ENCODE measurements at places on chromosomes 12 and 14.
A peak's percentile ranks its signal among the peaks of the same experiment; 100 is the strongest.

DNA sequence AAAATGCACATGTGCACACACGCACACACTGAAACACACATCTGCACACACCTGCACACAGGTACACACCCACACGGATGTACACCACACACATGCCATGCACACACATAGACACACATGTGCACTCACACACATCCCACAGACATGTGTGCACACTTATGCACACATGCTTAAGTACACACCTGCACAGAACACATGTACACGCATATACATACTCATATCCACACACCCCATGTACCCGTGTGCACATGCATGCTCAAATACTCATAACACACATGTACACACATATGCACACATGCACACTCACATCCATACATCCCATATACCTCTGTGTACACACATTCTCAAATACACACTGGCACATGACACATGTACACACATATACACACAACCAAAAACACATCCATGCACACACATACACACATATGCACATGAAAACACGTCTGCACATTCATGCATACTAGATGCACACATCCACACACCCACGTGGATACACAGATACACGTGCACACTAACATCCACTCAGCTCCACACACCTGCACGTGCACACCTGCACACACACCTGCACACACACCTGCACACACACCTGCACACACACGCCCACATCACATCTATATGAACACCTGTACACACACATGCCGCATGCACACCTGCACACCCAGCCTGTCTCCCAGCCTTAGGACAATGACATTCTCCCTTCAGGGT lies 336.7 kb downstream of the ADGRD1 start:
- no peak for DNase-seq

- DNase-seq: no peak
Observed at GRCh38 chr12:112823582-112824149, 32.1 kb downstream of the RPH3A start.

DNA sequence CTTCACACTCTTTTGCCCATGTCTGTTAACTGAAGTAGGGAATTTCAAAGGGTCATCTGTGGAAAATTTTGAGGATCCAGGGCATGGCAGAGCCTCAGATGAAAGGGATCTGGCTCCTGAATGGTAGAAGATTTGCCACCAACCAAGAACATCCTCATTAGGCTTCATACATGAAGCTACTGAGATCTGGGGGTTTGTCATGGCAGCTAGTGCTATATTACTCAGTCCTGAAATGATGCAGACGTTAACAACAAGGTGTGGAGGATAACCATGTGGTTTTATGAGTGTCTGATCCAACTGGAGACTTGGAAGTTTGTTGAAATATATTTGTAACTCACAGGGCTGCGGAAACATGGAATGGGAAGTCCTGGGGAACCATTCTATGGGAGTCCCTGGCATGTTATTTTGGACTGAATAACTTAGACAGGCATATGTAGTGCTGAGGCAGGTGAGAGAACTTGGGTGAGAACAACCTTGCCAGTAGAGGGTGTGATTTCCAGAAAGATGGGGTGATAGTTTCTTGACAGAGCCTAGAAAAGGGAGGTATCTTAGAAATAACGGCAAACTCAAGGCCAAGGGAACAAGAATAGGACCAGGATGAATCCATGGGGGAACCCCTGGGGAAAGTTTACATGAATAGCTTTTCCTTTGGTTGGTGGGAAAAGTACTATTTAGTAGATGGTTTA lies 42.0 kb upstream of the C12orf75 start:
- DNase-seq: no peak

DNA sequence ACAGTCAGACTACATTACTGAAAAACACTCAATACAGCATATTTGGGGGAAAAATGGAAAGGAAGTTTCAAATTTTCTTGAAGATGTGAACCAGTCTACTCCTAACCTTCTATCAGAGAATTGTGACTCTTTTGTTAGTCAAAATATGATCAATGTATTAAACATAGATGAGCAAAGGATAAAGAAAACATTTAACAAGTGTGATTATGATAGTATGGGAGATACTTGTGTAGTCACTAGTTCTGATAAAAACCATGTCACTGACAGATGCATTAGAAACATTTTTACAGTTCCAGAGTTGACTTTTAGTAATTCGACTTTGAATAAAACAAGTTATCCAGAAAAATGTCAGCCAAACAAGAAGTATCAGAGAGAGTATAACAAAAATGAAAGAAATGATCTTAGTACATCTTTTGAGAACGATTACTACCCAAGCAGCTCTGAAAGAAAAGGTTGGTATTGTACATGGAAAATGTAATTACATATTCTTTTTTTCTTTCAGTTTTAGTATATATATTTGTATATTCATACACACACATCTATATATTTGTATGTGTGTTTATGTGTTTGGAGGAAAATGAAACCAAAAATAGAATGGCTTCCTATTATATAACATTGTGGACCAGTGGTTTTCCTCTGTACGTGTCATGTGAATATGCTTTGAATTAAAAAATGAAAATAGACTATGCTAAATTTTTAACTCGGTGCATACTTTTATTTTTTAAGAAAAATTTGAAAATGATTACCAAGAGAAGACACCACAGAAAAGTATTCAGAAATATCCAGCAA lies 63.3 kb upstream of the ABCD2 start:
- DNase-seq: no peak

DNA sequence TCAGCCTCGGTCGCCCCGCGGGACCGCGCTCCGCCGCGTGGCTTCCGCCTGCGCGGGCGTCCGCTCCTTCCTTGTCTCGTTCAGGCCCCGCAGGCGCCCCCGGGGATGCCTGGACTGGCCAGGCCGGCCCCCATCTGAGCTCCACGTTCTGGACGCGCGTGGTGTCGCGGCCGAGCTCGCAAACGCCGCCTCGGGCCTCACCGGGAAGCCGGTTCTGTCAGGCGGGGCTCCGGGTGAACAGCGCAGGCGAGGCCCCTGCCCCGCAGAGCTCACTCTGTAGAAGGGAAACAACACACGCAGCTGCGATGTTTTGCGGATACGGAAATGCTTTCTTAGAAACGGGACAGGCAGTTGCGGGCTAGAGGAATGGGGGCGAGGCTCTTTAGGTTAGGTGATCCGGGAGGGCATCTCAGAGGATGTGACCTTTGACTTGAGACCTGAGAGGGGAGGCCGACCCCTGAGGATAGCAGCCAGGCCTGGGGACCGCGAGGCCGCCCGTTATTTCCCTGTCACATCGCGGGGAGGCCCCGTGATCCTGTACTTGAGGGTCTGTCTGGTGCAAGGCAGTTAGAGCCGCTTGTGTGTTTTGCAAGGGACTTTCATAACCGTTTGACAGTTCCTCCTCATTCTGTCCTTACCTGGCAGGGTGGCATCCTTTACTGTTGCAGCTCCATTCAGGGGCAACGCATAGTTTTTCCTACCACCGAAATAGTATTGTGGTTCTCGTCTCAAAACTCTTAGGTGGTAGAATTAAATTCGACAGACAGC lies 584 bp downstream of the VRK1 start:
- DNase-seq: peak; percentile 30

- DNase-seq: no peak
Observed at GRCh38 chr14:63712123-63712522, 15.7 kb downstream of the SGPP1 start.

DNA sequence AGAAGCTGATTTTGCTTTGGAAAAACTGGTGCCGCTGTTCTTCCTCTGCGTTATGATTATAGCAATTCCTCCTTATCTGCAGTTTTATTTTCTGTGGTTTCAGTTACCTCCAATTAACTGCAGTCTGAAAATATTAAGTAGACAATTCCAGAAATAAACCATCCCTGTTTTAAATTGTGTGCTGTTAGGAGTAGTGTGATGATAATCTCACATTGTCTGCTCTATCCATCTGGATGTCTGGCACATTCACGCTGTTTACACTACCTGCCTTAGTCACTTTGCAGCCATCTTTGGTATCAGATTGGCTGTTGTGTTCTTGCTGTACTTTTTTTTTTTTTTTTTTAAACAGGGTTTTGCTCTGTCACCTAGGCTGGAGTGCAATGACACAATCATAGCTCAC lies 141.0 kb downstream of the GRIP1 start:
- DNase-seq: no peak

- DNase-seq: no peak
Observed at GRCh38 chr14:26276757-26277156, 321.1 kb downstream of the NOVA1 start.

- peak; percentile 15 for DNase-seq
Observed at GRCh38 chr12:3533703-3534386, 42.8 kb downstream of the PRMT8 start.

GRCh38 chr12:129145381-129145780 lies 292.1 kb downstream of the GLT1D1 start:
- DNase-seq: no peak

GRCh38 chr14:59360923-59361794 lies 104.0 kb downstream of the GPR135 start:
- peak; percentile 75 for DNase-seq

DNA sequence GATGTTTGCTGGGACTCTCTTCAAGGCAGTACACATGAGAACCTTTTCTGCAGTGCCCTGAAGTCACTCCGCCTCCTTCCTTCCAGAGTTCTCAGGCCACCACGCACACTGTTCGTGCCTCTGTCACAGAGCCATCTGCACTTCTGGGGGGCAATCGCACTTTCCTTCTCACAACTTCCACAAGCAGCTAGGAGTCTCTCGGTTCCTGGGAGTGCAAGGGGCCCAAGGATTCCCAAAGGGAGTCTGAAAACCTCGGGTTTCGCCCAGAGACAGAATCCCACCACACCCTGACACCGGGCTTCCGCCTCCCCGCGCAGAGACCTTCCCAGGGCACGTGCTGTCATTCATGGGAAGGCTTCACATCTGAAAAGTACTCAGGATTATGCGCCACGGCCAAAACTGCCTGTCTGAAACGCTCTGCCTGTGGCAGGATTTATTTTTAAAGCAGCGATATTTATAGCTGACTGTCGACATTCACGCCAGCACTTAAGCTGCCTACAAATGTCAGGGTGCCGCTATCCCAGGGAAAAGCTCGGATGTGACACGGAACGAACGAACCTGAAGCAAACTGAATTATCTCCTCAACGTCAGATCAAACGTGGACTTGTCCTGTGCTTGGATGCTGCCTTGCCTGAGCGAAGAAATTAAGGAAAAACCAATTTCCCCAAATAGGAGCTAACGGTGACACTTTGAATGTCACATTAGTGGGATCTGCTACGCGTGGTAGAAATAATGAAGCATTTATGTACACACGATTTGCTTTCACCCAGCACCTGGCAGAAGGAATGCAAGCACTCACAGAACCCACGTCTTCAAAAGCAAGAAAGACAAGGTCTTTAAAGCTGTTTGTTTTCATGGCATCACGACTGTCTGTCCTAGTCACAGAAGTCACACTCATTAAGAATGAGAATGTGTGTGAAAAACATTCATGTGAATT lies 154.0 kb downstream of the PIWIL1 start:
- DNase-seq: no peak

DNA sequence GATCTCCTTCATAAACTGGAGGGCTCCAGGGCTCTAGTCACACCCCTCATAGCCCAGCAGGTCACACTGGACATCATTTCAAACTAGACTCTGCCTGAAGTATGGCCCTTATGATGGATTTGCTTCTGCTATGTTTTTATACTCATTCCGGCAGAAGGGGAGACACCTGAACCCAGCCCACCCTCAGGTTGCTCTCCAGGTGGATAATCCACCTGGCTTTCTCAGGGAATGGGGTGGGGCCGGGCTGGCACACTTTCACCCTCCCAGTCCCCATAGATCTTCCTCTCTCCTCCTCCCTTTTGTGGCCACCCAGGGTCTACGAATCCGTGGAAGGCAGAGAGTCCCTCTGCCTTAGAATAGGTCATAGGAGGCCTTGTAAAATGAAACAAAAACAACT lies 9.8 kb upstream of the KRT73 start:
- DNase-seq: no peak

GRCh38 chr14:85867450-85867849 lies 337.5 kb downstream of the FLRT2 start:
- no peak for DNase-seq

DNA sequence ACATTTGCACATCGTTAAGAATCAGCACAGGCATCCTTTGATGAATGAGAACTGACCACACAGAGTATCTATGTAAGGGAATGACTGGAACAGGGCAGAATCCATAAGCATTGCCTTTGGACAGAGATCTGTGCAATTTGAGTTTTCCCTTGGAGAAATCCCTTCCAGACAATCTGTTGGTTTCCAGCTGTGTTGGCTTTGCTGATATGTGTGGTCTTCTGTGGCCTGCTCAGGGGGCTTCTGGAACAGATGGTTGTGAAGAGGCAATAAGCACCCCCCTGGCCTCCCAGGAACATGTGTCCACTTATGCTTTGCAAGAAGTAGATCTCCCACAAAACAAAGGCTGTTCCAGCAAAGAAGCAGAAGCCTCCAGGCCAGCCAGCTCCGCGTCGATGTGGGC lies 111.4 kb upstream of the TMEM132C start:
- no peak for DNase-seq

DNA sequence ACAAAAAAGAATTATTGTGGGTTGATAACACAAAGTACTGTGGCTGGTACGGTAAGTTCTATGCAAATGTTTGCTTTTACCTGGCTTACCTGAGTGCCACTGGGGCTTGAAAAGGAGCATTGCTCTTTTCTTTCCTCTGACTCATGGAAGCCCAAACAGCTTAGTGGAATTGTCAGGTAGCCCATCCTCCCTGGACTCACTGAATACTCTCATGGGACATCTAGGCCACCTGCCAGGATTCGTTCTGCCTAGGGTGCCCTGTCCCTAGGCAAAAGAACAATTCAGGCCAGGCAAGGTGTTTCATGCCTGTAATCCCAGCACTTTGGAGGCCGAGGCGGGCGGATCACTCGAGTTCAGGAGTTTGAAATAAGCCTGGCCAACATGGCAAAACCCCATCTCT lies 22.5 kb upstream of the YAF2 start:
- DNase-seq: no peak

DNA sequence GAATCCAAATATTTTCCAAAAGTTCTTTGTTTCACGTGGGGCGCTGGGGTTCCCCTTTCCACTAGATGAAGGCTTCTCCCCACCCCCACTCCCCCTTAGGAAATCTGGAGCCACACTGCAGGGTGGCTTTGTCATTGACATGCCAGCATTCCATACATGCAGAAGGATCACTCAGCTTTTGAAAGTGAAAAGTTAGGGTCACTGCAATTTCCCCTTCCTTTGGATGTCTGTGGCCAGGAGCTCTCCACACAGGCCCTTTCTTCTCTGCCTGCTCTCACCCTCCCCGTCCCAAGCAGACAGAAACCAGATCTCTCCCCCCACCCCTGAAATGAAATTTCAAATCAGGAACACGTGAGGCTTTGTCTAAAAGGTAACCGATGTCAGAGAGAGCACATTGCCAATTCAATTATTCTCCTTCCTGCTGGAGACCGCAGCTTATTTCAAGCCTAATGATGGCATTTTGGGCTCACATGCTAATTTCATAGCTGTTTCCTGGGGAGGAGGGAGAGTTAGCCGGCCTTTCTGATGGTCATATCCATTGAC lies 153.9 kb upstream of the RFLNA start:
- no peak for DNase-seq

Data from fibroblast of lung (primary cell).